ENCODE measurements at places on chromosomes 6 and 20.

- DNase-seq: no peak
These were observed 20.9 kb upstream of the PLCG1 start for GRCh38 chr20:41116282-41116956.

DNA sequence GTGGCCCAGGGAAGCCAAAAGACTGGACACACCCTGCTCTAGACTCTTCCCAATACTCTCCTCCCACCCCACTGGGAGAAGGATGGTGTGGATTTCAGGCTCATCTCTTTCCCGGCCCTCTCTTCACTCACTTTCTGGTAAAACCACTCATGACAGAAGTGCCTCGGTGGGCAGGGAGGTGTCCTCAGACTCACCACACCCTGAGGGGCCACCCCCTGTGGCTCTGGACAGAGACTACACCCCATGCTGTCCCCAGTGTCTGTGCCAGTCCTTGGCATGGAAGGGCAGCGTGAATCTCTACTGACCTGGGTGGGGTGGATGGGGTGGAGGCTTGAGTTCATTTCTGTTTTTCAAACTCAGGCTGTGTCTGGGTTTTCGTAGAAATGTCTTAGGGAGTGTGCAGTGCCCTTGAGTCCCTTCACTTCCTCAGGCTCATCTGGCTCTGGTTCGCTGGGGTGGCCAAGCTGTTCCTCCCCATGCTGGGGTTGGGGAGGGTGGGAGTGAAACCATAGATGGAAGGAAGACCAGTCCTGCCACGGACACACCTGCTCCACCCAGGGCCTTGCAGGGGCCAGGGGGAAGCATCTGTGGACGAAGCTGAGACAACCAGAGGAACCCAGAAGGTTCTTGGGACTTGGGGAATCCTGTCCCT is 59.1 kb downstream of the EZR start:
- no peak for DNase-seq

GRCh38 chr6:9896806-9897205 is 518.1 kb downstream of the TFAP2A start:
- DNase-seq: no peak

DNA sequence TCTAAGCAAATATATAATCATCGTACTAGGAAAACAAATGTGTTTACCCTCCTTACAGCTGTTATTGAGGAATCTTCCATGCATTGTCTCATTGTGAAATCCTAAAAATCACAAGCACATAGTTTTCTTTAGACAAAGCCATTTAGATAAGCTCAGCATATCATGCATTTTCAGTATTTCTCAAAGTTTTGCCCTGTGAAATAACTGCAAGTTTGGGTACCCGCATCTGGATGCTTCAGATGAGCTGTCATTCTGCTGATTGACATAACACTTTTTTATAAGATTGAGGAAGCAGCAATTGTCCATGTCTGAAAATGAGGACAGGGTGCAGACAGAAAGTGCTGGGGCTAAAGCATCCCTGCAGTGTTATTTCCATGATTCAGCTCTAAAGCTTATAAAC is 96.2 kb downstream of the IYD start:
- DNase-seq: no peak

- no peak for DNase-seq
These were observed 17.5 kb downstream of the ACSS1 start for GRCh38 chr20:25040438-25040831.

GRCh38 chr6:131060311-131060710 is 2.7 kb downstream of the EPB41L2 start:
- no peak for DNase-seq

DNA sequence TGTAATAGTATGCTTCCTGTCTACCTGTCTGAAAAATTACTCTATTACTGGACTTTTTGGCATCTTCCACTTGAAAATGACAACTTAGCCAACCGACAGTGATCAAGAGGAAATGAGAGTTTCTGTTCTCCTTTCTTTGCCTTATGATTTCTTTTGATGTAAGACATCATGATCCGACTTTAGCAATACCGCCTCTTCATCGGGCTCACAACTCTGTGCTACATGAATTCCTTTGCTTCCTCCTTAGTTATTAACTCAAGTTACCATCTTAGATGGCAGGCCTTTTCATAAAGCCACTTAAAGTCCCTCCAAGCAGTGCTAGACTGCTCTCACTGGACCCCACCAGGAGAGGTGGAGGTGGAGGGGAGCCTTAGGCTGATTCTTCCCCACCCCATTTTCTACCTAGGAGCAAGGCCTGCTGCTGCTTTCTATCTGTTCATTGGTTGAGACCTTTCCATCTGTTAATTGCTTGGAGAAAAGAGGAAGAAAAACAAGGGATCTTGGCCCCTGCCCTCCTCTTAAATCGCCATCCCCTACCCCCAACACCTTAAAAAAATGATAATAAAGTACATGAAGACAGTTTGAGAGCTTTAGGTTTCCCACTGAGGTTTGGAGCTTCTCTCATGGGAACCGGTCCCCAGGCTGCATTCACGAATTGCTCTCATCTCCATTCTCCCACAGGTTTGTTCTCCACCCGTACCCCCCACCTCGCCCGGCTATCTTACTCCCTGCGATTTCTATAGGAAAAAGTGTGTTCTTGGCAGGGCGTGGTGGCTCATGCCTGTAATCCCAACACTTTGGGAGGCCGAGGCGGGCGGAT is 21.6 kb upstream of the MCM3 start:
- DNase-seq: no peak

- DNase-seq: no peak
These were observed 217.5 kb downstream of the TMEM200A start for GRCh38 chr6:130583268-130583667.
